Lung microvascular endothelial cell (primary cell): ENCODE measurements at places on chromosomes 4 and X.

- no peak for DNase-seq
Measured at GRCh38 chrX:112889400-112889799, 48.8 kb upstream of the AMOT start.

GRCh38 chr4:186216465-186217024 is 10.8 kb upstream of the KLKB1 start:
- no peak for DNase-seq

DNA sequence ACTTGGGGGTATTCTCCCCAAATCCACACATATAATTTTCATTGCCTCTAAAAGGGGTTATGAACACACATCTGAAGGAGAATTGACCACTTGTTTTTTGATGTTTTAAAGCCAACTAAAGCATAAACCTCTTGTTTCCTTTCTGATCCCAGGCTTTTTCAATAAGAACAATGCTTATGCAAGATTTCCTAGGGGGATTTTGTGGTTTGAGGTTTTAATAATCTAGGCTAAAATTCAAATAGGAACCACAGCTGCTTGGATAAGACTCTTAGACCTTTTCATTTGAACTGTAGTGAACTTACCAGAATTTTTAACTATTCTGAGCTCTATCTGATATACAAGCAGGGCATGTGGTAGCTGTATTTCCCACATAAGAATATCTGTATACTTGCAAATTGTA is 651.1 kb downstream of the ANKRD50 start:
- DNase-seq = peak; percentile 24

- no peak for DNase-seq
Measured at GRCh38 chr4:109879081-109879480, 31.2 kb downstream of the LRIT3 start.

GRCh38 chr4:155819066-155819465 is 47.0 kb downstream of the ASIC5 start:
- DNase-seq = no peak
